ENCODE measurements at places on chromosomes 3 and 15. TPM values are rescaled to one million over a fixed set of nuclear protein-coding genes. Genes with fewer than 3 reads are reported as not detected.

GRCh38 chr15:85913461-85913860 lies 118.7 kb upstream of the KLHL25 start:
- H3K4me1 ChIP-seq, result no peaks in the 10 kb centered on the region
- H3K27me3 ChIP-seq, result no peaks in the 10 kb centered on the region
- no peak overlapping the region for H3K4me3 ChIP-seq
- no peak for DNase-seq
- no peak overlapping the region for H3K27ac ChIP-seq

- no peak overlapping the region for H3K27ac ChIP-seq
- DNase-seq, result no peak
- peaks cover 33% of the 10 kb centered on the region for H3K4me1 ChIP-seq
- no peaks in the 10 kb centered on the region for H3K27me3 ChIP-seq
These were observed 34.7 kb upstream of the SH3BP5 start for GRCh38 chr3:15367059-15367458.

GRCh38 chr15:62457100-62457499 lies 292.0 kb upstream of the C2CD4B start:
- H3K4me1 ChIP-seq, result peaks cover 87% of the 10 kb centered on the region
- peak overlapping the region; percentile 86 for H3K27ac ChIP-seq
- no peak for DNase-seq
- no peaks in the 10 kb centered on the region for H3K27me3 ChIP-seq

- peaks cover 6% of the 10 kb centered on the region for H3K4me1 ChIP-seq
- no peak overlapping the region for H3K4me3 ChIP-seq
- H3K27ac ChIP-seq, result no peak overlapping the region
- H3K36me3 ChIP-seq, result peaks cover 6% of the 10 kb centered on the region
- DNase-seq, result no peak
These were observed 53.5 kb downstream of the TBC1D2B start for GRCh38 chr15:78023865-78024518.

DNA sequence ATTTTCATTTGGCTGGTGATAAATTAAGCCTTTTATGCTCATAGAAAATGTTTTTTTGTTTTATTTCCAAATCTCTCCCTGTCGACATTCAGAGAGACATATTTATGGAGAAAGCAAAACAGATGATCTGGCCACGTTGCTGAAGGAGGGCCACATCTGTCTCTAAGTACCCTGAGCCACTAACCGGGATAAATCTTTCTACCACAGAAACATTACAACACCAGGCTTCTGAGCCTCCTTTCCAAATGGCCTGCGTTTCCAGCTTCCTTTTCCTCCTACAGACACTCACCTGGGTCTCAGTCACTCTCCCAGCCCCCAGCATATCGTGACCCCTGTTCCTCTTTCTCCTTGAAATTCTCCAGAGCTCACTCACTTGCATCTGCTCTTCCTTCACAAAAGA lies 161.0 kb downstream of the ARRDC4 start:
- DNase-seq, result no peak
- no peaks in the 10 kb centered on the region for H3K4me1 ChIP-seq
- no peaks in the 10 kb centered on the region for H3K36me3 ChIP-seq
- no peaks in the 10 kb centered on the region for H3K27me3 ChIP-seq

DNA sequence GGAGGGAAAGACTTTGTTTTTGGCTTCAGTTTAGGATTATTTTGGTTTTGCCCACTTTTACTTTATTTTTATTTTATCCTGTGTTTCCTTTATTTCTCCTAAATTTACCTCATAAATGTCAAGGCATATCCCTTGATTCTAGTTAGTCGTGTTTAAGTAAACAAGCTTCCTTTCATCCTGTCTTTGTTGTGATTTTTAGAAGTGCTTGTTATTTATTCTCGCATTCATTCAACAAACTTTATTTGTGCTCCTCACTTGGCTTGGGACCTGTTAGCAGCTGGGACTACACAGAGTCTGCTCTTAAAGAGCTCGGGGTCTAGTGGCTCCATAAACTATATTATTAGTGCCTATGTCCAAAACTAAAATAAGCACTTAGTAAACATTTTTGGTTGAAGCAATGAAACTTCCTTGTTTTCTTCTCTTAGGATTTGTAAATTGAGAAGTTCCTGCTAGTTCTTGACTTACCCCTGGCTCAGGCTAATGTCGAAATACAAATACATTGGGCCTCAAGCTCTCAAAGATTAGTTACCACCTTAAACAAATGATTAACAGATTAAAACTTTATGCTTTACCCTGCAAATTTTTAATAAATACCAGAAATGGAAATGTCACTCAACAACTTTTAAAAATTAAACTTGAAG lies 19.0 kb upstream of the DMXL2 start:
- DNase-seq, result no peak
- no peaks in the 10 kb centered on the region for H3K27me3 ChIP-seq
- no peak overlapping the region for H3K4me3 ChIP-seq
- H3K36me3 ChIP-seq, result no peaks in the 10 kb centered on the region

DNA sequence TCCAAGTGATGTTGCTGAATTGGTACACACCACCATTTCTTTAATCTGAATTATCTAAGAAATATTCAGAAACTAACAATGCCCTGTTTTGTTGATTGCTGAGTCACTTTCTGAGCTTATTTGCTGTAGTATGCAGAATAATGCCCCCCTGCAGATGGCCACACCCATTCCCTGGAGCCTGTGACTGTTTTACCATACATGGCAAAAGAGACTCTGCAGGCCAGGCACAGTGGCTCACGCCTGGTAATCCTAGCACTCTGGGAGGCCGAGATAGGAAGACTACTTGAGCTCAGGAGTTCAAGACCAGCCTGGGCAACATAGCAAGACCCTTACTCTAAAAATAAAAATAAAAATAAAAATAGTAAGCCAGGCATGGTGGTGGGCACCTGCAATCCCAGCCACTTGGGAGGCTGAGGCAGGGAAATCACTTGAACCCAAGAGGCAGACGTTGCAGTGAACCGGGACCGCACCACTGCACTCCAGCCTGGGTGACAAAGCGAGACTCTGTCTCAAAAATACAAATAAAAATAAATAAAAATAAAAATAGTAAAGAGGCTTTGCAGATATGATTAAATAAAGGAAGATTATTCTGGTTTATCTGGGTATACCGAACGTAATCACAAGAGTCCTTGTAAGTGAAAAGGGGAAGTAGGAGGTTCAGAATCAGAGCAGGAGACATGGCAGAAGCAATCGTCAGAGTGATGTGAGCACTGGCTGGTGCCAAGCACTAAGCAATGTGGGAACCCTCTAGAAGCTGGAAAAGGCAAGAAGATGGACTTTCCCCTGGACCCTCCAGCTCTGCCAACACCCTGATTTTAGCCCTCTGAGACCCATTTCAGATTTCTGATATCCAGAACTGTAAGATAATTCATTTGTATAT lies 19.0 kb downstream of the PCYT1A start:
- peaks cover 34% of the 10 kb centered on the region for H3K36me3 ChIP-seq
- no peak overlapping the region for H3K4me3 ChIP-seq

DNA sequence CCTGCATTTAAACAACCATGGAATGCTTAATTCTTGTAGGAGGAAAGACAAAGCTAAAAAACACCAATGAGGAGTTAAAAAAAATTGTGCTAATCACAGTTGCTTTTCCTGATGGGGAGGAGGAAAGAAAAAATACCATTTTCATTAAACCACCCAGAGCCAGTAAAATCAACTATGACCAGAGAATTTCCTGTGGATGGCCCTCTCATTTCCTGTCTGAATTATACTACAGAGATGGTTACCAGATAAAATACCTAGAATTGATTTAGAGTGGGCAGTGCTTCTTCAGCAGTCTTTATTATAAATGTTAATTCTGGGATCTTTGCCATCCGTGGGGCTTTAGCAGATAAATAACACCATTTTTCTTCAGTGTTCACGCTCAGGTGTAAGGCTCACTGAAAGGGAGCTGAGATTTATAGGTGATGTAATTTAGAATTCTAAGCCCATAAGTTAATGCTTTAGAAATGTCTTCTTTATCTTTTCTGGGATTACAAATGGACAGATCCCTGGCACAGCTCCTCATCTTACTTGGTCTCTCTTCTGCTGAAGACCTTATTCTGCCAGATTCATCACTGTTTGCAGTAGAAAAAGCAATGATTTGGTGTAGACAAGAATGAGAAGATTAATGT lies 37.9 kb downstream of the RETNLB start:
- no peaks in the 10 kb centered on the region for H3K4me1 ChIP-seq
- H3K4me3 ChIP-seq, result no peak overlapping the region
- no peak for DNase-seq
- H3K27ac ChIP-seq, result no peak overlapping the region
- no peaks in the 10 kb centered on the region for H3K27me3 ChIP-seq

DNA sequence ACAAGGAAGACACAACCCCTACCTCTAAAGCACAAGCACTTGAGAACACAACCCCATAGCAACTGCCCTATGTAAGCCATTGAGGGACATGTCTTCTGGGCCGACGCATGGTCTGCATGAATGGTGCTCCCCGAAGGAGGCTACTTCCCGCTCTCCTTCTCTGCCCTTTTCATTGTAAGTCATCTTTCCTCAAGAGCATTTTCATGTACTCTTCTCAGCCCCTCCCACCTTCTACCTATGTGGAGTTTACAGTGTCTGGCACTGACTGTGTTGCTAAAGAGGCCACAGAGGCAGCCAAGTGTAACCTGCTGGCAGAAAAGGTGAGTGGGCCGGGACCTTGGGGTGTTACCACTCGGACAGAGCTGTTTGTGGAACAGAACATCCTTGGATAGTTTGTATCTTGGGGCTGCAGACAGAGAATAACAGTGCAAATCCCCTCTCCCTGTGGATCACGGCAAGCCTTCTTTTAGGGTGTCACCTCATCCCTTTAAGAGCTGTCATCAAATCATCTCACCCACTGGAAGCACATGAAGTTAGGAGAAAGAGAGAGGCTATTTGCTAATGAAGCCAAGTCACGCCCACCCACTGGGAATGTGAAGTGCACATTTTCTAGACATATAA lies 5.6 kb downstream of the AHSG start:
- H3K36me3 ChIP-seq, result no peaks in the 10 kb centered on the region
- H3K27me3 ChIP-seq, result no peaks in the 10 kb centered on the region
- no peaks in the 10 kb centered on the region for H3K4me1 ChIP-seq
- no peak overlapping the region for H3K4me3 ChIP-seq

DNA sequence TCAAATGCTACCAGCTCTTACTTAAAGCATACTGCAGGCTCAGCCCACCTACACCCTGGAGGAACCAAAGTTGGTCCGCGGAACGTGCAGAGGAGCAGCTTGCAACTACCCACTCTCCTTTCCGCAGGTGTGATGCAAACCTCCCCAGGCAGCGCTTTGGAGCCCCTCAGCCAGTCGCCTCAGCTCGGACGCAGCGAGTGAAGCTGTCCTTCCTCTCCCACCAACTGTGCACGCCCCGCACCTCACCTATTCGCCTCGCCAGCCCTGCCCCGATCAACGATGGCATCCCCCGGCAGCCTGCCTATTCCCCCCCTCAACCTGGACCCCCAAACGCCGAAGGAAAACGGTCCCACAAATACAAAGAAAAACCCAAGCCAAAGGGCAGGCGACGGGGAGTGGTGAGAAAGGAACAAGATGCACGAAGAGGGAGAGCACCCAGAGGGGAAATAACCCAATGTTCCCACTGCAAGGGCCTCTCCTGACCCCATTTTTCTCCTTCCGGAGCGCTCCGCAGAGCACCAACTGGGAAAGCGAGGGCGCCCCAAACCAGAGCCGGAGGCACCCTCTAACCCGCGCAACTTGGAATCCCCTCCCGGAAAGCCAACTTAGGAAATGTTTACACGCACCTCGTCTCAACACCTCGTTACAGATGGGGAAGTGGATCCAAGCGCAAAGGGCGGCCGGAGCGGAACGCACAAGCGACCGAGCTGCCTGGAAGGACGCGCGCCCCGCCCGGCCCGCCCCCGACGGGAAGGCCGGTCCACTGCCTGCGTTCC lies 665 bp downstream of the GLB1 start:
- H3K27me3 ChIP-seq, result no peaks in the 10 kb centered on the region
- peaks cover 18% of the 10 kb centered on the region for H3K36me3 ChIP-seq

GRCh38 chr3:122382888-122383666 lies at the start of gene MIX23:
Gene MIX23 (minus strand): TSS chr3:122383231. CDS start chr3:122383224, 7 bp downstream.
- peak within 1 kb of the TSS; percentile 81 for H3K4me3 ChIP-seq
- H3K27ac ChIP-seq, result peak within 1 kb of the TSS; percentile 70

- H3K27me3 ChIP-seq, result no peaks in the 10 kb centered on the region
- H3K27ac ChIP-seq, result no peak overlapping the region
- no peaks in the 10 kb centered on the region for H3K36me3 ChIP-seq
These were observed 94.9 kb downstream of the AKAP13 start for GRCh38 chr15:85475317-85475701.

The THRB gene
- 40.3 TPM for total RNA-seq

The C3orf33 gene
- total RNA-seq, result 0.92 TPM

The WNT7A gene
- not detected for total RNA-seq

The ACTRT3 gene
- 3.1 TPM for total RNA-seq

The ABHD17C gene
- 1.6 TPM for total RNA-seq

The NANOGP8 gene
- total RNA-seq, result not detected

All from thoracic aorta (tissue), 2 donors.